ENCODE measurements at places on chromosomes 3 and 15. TPM values are rescaled to one million over a fixed set of nuclear protein-coding genes. Genes with fewer than 3 reads are reported as not detected.

PPARG gene
- 42.1 TPM for total RNA-seq

SYNPR gene
- total RNA-seq = not detected

REC114 gene
- not detected for total RNA-seq

RBM5 gene
- 37.4 TPM for total RNA-seq

COLQ gene
- 0.24 TPM for total RNA-seq

TRPM1 gene
- total RNA-seq = not detected

NR1D2 gene
- 18.5 TPM for total RNA-seq

SLC51B gene
- total RNA-seq = 16.8 TPM

SKOR1 gene
- not detected for total RNA-seq

STX19 gene
- not detected for total RNA-seq

ACKR2 gene
- total RNA-seq = 0.10 TPM

C15orf62 gene
- total RNA-seq = not detected

SPTBN5 gene
- 0.21 TPM for total RNA-seq

DGKG gene
- total RNA-seq = 5.8 TPM

ENTPD3 gene
- total RNA-seq = 0.03 TPM

KNG1 gene
- not detected for total RNA-seq

AGBL1 gene
- total RNA-seq = not detected

RLBP1 gene
- total RNA-seq = not detected
